ENCODE measurements at places on chromosomes 6 and 20.

GRCh38 chr6:39074486-39074885 lies 25.9 kb downstream of the GLP1R start:
- no peak for DNase-seq

DNA sequence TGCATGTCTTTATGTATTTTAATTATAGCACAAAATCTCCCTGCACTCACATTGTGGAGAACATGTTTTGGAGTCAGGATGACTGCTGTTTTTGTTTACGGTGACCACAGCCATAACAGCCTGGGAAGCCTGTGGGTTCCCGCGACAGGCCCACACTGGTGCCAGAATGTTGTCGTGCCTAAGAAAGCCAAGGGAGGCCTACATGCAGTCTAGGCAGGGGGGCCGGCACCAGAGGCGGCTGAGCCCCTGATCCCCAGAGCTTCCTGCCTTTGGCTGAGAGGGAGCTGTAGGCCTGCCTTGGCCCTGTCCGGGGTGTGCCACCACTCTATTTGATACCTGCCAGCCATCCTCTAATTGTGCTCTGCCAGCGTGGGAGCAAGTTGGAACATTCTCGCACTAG lies 46.7 kb downstream of the TBC1D7 start:
- DNase-seq, result no peak

- no peak for DNase-seq
These were observed 72.3 kb upstream of the IPCEF1 start for GRCh38 chr6:154428897-154429296.

DNA sequence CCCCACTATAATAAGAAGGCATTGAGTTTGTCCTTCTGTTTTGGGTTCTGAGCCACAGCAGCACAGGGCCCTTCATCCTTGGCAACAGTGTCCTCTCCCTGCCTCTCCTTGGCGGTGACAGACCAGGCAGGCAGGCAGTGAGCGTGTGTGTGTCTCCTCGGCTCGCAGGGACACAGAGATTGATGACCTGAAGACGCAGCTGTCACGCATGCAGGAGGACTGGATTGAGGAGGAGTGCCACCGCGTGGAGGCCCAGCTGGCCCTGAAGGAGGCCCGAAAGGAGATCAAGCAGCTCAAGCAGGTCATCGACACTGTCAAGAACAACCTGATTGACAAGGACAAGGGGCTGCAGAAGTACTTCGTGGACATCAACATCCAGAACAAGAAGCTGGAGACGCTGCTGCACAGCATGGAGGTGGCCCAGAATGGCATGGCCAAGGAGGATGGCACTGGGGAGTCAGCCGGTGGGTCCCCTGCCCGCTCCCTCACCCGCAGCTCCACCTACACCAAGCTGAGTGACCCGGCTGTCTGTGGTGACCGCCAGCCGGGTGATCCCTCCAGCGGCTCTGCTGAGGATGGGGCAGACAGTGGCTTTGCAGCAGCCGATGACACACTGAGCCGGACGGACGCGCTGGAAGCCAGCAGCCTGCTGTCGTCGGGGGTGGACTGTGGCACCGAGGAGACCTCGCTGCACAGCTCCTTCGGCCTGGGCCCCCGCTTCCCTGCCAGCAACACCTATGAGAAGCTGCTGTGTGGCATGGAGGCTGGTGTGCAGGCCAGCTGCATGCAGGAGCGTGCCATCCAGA lies 24.0 kb downstream of the SDCBP2 start:
- no peak for DNase-seq

DNA sequence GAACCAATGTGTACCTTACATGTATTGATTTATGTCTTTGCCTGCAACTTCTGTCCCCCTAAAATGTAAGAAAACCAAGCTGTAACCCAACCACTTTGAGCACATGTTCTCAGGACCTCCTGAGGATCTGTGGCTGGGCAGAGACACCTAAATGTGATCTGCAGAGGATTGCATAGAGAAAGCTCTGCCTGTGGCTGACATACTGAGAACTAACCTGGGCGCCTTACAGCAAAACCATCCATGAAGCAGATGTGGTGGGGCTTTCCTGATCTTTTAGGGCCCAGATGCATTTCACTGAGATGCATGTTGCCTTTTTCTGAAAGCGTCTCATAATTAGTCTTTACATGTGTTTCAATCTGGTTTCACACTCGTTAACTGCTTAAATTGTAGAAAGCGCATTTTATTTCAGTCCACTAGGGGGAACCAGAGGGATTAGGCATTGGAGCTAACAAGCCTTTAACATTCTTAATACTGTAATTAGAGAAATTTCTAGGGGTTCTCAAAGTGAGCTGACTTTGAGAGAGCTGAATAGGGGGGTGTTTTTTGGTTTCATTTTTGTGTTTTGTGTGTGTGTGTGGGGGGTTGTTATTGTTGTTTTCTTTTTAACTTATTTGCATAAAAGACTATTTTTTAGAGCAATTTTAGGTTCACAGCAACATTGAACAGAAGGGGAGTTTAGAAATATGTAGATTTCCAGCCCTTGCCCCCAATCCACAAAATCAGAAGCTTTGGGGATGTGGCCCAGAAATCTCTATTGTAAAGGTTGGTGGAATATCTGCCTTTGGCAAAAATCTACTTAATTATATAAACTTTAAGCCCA lies 50.9 kb upstream of the FAM184A start:
- no peak for DNase-seq

DNA sequence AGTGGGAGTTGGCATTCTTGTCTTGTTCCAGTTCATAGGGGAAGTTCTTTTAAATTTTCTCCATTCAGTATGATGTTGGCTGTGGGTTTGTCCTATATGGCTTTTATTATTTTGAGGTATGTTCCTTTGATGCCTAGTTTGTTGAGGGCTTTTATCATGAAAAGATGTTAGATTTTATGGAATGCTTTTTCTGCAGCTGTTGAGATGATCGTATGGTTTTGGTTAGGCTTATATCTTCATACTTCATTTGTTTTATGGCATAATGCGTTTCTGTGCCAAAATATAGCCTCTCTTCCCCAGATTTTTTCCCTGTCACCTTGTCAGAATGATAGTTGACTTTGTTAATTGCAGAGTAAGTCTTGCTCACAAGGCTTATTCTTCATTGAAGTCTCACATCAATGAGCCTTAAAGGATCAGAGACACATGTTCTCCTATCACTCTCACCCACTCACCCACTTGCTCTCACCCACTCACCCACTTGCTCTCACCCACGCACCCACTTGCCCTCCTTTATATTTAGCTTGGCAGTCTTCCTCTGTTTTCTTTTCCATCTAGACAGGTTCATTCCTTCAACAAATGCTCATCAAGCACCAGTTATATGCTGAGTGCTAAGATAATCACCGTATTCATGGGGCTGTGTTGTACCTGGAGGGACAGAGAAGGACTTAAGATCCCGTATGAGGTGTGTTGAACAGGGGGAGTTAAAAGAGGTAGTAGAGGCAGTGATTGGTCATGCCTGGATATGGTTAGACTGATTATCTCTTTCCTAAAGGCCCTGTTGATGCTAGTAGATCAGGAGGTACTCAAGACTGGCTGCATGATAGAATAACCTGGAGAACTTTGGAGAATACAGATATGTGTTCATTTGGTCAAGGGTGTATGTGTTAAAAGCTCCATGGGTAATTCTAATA lies 19.3 kb downstream of the UST start:
- DNase-seq, result no peak

DNA sequence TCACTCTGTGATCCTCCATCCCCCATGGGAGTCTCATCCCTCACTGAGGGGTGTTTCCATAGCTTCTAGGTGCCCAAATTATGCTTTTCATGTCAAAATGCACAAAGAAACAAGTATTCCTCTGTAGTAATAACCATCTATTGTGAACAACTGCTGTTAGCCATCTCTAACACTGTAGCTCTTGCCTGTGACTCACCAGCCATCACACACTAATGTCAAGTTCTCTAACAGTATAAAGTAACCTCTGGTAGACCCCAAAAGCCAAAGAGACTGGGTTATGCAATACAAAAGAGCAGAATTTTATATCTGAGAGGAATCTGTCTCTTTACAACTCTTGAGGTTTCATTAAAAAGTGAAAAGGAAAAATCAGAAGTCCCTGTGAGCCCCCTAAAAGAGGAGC lies 25.4 kb upstream of the IYD start:
- no peak for DNase-seq

GRCh38 chr6:170068496-170068895 lies 222.4 kb downstream of the DLL1 start:
- DNase-seq, result no peak

GRCh38 chr20:62030357-62030756 lies 35.3 kb downstream of the TAF4 start:
- no peak for DNase-seq
